ENCODE measurements at places on chromosomes 16 and 17.

- no peak for DNase-seq
Measured at GRCh38 chr16:22257440-22257839, 39.8 kb upstream of the POLR3E start.

DNA sequence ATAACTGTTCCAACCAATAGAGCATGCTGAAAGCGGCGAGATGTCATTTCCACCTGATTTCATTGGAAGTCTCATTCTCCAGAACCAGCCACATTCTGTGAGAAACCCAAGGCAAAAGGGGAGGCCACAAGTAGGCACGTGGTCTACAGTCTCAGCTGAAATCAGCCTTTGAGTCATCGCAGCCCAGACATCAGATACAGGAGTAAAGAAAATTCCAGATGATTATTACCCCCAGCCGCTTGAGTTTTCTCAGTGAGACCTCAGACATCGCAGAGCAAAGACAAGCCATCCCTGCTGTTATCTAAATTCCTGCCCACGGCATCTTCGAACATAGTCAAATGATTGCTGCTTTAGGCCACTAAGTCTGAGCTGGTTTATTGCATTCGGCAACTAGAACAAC, 23.1 kb downstream of the STAT3 start:
- DNase-seq: no peak

DNA sequence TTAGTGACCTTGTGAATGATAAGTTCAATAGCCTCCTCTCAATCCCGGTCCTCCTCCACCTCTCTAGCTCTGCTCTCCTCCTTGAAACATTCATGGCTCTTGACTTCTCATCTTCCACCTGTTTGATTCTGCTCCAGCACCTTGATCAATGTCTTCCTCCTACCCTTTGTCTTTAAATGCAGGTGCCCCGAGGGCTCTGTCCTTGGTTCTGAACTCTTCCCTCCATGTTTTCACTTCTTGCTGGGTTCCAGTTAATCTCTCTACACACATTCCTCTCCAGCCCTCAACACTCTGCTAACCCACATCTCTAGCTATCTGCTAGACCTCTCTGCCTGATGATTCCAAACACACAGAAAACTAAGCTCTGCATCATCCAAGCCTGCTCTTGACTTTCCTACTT, 13.4 kb downstream of the CD300E start:
- peak; percentile 54 for DNase-seq

GRCh38 chr17:19753051-19753509, 5.0 kb upstream of the ALDH3A1 start:
- DNase-seq: no peak

- peak; percentile 21 for DNase-seq
Measured at GRCh38 chr17:70622368-70623260, 453.3 kb downstream of the KCNJ2 start.

DNA sequence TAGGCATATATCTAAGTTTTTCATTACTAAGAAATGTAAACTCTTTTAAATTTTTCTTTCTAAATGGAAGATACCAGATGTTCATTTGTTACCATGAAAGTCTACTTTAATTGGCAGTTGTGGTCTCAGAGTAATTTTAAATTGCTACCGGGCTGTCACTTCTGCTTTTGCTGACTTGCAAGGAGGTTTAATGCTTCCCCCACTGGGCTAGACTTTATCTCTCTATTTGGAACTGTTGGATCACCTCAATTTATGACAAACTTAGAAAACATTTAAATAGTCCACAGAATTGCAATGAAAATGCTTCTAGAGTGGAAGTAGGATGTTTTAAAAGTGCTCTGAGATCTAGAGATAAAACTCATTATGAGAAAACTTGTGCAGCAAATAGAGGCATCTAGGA, 479.8 kb upstream of the GOT2 start:
- DNase-seq: no peak

DNA sequence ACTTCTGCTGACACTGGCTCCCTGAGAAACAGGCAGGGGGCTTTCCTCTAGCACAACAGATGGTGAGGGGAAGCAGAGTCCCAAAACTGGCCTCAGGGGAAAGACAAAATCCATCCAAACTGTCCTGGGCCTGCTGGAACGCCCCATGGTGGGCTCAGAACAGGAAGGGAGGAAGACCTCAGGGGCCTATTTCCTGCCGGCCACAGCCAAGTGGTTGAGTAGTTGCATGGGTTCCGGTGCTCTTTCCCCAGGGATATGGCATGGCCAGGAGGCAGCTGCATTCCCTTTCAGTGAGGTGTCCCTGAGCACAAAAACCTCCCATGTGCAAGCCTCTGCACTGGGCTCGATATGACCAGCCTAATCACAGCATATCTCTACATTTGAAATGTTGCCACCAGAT, 303.0 kb upstream of the IRX5 start:
- no peak for DNase-seq

- no peak for DNase-seq
Measured at GRCh38 chr17:5678171-5678570, 93.9 kb upstream of the NLRP1 start.

- no peak for DNase-seq
Measured at GRCh38 chr17:46976626-46977270, 2.3 kb downstream of the RPRML start.

DNA sequence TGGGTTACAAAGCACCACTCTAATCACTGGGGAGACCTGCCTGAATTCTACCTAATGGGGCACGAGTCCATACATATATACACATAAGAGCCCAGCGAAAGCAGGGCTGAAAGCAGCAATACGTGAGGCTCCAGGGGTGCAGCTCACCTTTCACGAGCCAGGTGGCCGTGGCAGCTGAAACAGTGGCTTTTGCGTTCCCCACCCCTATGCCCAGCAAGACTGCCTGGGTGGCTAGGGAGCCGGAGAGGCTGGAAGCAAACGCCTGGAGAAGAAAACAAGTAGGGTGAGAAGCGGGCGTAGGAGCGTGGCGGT, 618 bp downstream of the RUSF1 start:
- DNase-seq: no peak

GRCh38 chr17:46035112-46035818, 36.2 kb downstream of the STH start:
- DNase-seq: no peak

DNA sequence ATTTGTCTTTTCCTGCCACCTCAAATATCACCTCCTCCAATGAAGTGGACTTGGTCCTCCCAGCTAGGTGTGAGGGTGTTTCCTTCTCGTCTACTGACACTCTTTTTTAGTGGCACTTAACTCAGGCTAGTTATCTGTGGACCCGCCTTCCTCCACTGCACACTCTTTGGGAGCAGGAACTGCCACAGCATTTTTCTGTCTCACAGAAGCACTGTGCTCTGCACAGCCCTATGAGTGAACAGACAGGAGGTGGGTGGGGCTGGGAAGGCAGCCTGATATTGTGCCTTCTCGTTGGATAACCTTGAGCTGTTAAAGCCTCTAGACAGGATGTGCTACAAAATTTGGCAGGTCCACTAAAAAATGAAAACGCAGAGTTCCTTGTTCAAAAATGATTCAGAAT, 31.9 kb upstream of the HOXB13 start:
- no peak for DNase-seq

DNA sequence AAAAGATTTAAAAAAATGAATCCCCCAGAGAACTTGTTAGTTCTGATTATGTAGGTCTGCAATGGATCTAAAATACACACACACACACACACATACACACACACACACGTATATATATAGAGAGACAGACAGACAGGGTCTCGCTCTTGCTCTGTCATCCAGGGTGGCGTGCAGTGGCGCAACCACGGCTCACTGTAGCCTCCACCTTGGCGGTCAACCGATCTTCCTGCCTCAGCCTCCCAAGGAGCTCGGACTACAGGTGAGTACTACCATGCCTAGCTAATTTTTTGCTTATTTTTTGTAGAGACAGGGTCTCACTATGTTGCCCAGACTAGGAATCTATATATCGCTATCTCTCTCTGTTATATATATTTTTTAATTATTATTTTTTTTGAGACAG, 33.4 kb downstream of the GJC1 start:
- no peak for DNase-seq

- no peak for DNase-seq
Measured at GRCh38 chr16:86990451-86990850, 326.7 kb downstream of the C16orf95 start.

- DNase-seq: no peak
Measured at GRCh38 chr16:85882181-85882810, 16.7 kb upstream of the IRF8 start.

DNA sequence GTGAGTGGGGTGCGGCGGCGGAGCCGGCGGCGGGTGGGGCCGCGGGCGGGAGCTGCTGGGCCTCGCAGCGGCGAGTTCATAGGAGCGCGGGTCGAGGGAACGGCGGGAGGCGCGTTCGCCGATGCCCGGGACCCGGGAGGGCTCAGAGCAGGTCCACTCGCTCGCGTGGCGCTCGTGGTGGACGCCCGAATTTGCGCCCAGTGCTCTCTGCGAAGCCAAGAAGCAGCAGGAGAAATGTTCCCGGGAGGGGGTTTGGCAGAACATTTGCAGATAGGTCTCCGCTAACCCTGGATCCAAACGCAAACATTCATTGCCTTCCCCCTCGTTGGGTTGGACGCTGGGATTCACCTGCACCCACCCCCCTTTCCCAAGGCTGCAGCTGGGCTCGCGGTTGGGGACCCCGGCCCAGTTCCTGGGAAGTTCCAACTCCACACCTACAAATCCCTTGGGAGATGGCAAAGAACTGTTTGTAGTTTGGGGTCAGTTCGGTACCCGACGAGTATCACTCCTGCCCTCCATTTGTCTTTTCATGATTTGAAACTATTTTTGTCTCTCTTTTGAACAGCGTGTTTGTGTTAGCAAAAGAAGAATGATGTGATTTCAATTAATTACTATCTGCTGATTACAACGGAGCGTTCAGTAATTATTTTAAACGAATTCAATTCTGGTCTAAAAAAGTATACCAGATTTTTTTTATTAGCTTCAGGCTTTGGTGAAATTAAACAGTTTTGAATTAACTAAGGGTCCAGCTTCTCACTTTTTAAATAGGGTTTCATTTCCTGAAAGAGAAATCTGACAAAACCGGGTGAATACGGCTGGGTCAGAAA, 2.3 kb downstream of the NTN1 start:
- peak; percentile 58 for DNase-seq

GRCh38 chr17:57911834-57912673, 43.2 kb downstream of the CUEDC1 start:
- DNase-seq: no peak

DNA sequence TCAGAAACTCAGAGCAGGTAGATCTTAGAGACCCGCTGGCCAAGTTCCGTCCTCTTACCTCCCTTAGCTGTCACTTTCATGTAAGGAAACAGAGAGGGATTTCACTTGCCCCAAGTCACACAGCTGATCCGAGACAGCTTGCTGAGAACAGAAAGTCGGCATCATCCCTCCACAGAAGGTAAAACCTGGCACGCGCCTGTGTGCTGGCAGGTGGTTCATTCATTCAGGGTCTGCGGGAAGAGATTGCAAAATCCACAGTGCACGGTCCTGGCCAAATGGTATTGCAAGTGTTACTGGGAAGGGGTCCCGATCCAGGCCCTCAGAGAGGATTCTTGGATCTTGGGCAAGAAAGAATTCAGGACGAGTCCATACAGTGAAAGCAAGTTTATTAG, 139.4 kb upstream of the RPH3AL start:
- no peak for DNase-seq

GRCh38 chr16:68731637-68732036, 5.5 kb upstream of the CDH1 start:
- no peak for DNase-seq

Measured in H1 (cell line).